ENCODE measurements at places on chromosomes 5 and 9.

GRCh38 chr5:175728885-175729828 is 71.3 kb downstream of the HRH2 start:
- DNase-seq = no peak

DNA sequence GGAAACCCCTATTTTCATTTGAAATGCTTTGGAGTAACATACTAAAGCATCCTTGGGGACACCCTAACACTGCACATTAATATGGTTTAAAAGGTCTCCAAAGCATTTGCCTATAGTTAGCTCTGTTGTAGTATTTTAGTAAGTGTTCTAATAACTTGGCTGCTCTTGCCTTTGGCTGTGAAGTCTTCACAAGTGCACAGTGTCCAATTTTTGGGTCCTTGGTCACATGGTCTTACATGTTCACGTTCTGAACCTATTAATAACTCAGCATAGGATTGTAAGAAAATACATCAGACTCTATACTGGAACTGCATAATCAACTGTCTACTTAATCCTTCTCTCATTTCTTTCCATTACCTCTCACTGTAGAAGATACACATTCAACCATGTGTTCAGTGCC is 17.4 kb downstream of the ADAMTS19 start:
- no peak for DNase-seq

DNA sequence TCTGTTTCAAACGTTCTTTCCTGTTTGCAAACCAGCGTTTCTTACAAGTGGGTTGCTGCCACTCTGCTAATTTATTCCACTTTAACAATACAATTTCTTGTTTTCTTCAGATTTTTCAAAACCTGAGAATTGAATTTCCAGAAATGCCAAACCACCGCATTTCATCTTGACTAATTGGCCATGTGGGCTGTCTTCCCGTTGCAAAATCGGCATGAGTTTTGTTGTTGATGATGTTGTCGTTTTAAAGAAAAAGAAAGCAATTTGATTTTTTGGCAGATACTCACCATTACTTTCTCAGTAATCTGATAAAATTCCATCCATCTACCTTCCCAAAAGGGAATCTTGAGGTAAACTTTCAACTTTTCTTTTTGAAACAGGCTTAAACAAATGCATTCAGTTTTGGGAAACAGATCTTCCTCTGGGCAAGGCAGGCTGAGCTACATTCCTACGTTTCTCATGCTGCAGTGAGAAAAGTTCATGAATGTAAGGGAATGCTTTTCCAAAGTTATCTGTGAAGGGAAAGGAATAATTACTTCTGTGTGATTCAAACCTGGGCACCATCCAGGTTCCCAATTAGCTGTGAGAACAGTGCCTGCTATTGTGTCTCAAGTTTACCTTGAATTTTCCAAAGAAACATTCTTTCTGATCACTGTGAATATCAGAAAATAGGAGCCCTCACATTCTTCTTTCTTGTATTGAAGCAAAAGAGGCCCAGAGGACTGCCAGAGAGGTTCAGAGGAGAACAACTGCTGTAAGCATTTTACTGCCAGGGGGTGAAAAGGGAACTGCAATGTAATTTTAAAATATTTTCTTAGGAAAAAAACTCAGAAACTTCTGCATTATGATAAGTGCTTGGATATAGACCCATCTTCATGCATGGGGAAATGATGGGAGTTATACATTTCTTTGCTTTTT is 100.7 kb upstream of the TUT7 start:
- no peak for DNase-seq

DNA sequence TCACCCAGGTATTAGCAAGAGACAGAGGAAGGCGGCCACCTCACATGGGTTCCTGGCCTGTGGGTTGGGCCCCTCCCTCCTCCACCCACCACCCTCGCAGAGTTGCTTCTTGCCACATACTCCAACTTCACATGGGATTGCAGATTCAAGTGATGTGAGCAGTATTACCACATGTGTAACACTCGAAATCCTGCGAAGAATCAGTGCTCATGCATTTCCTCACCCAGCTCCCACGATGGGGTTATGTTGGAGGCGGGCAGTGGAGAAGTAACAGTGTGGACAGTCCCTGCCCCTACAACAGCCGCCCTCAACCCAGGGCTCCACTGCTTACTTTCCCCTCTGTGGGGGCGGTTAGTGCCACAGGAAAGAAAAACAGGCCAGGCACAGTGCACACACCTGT is 3.9 kb upstream of the FBP1 start:
- no peak for DNase-seq

- DNase-seq = no peak
Observed at GRCh38 chr5:169837686-169838085, 142.6 kb downstream of the INSYN2B start.

DNA sequence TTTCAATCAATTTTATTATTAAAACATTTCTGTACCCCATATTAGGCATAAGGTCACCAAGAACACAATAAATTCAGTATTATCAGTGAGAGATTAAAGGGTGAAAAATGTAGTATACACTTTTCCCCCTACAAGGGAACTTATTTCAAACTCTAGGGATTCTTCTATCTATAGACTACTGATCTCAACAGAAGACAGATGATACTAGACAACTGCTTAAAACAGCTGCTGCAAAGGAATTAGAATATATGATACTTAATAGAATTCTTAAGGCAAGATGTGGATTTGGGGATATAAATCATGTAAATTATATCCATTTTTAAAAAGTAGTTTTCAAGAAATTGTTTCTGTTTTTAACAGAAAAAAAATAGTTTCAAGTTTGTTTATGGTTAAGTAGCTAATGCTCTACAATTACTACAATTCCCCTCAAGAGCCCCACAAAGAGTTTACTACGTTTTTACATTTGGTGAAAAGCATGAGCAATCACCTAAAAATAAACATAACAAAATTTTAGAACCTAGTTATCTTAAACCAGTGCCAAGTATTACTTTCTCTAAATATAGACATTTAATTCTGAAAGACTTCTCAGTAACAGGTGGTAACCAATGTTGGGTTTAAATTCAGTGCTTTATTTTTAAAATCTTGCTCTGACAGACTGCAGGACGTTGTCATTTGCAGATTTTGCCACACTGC is 6.0 kb downstream of the KIF24 start:
- no peak for DNase-seq
